ENCODE measurements at places on chromosomes 3 and 15.

GRCh38 chr3:128780101-128780837 is 54.3 kb downstream of the RAB7A start:
- no peak for DNase-seq

DNA sequence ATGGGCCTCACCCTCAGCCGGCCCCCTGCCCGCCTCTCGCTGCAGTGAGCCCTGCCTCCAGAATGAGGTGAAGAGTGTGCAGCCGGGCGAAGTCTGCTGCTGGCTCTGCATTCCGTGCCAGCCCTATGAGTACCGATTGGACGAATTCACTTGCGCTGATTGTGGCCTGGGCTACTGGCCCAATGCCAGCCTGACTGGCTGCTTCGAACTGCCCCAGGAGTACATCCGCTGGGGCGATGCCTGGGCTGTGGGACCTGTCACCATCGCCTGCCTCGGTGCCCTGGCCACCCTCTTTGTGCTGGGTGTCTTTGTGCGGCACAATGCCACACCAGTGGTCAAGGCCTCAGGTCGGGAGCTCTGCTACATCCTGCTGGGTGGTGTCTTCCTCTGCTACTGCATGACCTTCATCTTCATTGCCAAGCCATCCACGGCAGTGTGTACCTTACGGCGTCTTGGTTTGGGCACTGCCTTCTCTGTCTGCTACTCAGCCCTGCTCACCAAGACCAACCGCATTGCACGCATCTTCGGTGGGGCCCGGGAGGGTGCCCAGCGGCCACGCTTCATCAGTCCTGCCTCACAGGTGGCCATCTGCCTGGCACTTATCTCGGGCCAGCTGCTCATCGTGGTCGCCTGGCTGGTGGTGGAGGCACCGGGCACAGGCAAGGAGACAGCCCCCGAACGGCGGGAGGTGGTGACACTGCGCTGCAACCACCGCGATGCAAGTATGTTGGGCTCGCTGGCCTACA is 8.5 kb downstream of the GRM2 start:
- DNase-seq: no peak

- no peak for DNase-seq
Measured at GRCh38 chr3:171407759-171408158, 52.4 kb downstream of the TNIK start.

GRCh38 chr15:33138000-33138399 is 56.5 kb downstream of the FMN1 start:
- DNase-seq: no peak

- DNase-seq: no peak
Measured at GRCh38 chr3:46351646-46352045, 2.3 kb upstream of the CCR2 start.

GRCh38 chr3:156059950-156060501 is 60.4 kb upstream of the KCNAB1 start:
- DNase-seq: no peak

DNA sequence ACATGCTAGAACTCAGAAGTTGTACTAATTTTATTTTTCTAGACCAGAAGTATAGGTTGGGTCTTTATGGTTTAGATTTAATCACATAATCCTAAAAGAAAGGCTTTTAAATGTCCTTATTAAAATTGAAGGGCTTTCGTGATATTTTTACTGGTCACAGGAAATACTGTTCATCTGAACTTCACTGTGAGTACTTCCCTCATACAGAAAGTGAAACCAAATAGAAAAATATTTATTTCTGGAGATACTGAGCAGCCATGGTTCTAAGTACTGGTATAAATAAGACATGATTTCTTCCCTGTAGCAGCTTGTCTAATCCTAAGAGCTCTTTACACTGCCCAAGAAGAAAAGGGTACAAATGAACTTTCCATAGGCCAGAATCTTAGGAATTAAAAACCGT is 2.0 kb downstream of the SNRK start:
- no peak for DNase-seq

GRCh38 chr15:92951800-92952457 is 51.8 kb downstream of the CHD2 start:
- DNase-seq: no peak

- no peak for DNase-seq
Measured at GRCh38 chr3:16290827-16291196, 25.8 kb downstream of the OXNAD1 start.
